ENCODE measurements at places on chromosomes 4 and X. TPM values are rescaled to one million over a fixed set of nuclear protein-coding genes. Genes with fewer than 3 reads are reported as not detected.

- DNase-seq: no peak
Observed at GRCh38 chr4:101229116-101229515, 118.2 kb downstream of the PPP3CA start.

DNA sequence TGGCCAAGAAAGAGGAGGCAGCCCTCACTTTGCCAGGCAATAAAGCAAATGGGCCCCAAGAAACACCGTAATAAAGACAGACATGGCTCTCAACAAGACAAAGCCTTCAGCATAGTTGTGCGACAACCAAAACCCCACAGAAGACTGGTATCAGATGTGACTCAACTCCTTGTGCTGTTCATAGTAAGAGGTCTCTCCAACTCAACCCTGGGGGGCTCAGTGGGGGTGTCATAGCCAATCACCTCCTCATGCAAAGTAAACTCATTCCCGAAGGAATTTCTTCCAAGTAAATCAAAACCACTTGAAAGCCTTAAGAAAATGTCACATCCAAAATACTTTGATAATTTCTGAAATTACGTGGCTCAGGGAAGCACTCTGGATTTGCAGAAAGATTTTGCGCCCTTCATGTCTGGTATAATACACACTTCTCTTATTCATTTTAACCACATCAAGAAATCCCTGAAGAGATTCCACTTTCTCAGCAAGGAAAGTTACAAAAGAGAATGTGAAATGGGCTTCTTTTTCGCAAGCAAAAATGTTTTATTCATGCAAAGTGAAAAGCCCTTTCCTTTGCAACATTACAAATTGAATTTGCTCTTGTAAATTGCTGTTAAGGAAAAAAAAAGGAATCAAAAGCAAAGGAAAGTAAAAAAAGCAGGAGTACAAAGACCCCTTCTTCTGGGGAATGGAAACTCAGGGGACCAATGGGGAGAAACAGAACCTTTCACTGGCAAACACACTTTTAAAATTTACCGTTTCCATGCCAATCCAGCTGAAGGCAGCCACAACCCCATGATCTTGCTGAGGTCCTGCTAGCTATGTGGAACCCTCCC lies 137.4 kb downstream of the NSUN7 start:
- DNase-seq: no peak

The PPP4R3C gene
- not detected for total RNA-seq

GRCh38 chrX:10206317-10206716 lies 49.5 kb downstream of the CLCN4 start:
- no peak for DNase-seq

DNA sequence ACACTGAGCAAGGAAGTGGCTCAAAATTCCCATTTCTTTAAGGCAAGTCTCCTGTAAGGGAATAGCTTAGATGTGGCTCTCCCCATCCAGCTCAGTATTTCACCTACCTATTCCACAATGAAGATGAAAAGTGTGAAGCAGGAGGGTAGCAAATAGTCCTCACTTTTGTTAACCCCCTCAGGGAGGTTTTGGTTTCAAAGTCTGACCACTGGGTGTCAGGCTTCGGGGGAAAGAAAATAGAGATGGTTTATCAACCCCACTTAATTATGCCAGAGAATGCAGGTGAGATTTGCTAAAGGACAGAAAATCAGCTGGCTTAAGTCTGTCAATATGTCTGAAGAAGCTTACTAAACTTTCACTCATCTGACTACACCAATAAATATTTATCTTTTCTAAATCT lies 69.5 kb downstream of the DHX15 start:
- no peak for DNase-seq

GRCh38 chrX:132444936-132445335 lies 43.9 kb downstream of the MBNL3 start:
- DNase-seq: no peak

The CCDC110 gene
- 1.9 TPM for total RNA-seq

The PSAPL1 gene
- not detected for total RNA-seq

The ADAMTS3 gene
- 0.13 TPM for total RNA-seq

The FGA gene
- not detected for total RNA-seq

GRCh38 chr4:176767183-176767582 lies 25.5 kb downstream of the VEGFC start:
- no peak for DNase-seq

The TNMD gene
- not detected for total RNA-seq

DNA sequence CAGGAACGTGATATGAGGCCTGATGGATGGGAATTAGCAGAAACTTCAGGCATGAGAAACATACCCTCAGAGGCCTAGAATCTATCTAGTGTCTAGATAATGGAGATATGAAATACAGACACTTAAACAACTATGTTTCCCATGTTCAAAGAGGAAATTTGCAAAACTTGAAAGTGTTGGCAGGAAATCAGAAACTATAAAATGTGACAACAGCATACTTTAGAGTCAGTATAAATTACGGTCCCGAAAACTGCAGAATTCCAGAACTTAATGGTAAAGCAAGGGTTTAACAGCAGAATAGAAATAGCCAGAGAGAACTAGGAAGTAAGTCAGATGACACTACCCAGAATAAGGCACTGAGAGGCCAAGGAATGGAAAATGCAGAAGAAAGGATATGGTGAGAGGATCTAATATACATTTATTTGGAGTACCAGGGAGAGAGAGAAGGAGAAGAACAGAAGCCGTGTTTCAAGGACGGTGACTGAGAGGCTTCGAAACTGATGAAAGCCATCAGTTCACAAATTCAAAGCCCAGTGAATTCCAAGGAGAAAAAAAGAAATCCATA lies 7.4 kb downstream of the HTT-AS start:
- no peak for DNase-seq

The GLUD2 gene
- total RNA-seq: 1.3 TPM

The LDOC1 gene
- total RNA-seq: 1.5 TPM

The SPP1 gene
- total RNA-seq: 23.8 TPM

DNA sequence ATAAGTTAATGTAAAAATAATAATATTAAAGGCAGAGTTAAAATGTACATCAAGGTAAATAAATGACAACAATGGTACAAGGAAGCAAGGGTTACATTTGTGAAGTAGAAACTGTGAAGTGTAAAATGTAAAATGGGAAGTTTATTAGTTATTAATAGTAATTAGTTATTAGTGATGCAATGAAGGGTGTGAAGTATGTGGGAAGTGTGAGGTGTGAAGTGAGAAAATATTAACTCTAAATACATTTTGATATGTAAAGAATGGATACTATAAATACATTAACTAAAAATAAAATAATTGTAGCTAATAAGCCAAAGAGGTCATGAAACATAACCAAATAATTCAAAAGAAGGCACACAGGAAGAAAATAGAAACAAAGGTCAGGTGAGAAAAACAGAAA lies 316.4 kb downstream of the GBA3 start:
- DNase-seq: no peak

DNA sequence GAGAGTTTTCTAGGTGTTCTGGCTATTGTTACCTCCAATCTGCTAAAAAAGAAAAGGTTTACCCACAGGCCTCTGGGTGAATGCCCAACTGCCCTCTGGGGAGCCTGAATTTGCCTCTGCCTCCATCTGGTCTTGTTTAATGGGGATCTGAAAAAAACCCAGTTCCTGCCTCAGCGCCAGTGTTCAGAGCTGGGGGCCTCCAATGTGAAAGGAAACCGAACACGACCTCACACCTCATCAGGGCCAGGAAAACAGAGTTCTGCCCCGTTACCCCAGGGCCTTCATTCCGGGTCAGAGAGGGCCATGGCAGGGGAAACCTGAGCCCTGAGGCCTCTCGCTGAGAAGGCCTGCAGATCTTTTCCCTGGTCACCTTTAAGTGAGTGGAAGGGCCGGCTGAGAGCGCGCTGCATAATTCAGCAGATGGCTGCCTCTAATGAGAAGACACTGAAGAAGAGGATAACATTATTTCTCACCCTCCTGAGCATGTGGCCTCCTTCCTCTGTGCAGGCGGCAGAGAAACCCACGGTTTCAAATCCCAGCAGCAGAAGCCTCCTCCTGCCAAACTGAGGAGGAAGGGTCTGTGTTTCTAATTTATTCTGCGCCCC lies 6.8 kb downstream of the SEPTIN6 start:
- no peak for DNase-seq
